ENCODE measurements at places on chromosomes 2 and 18.
A peak's percentile ranks its signal among the peaks of the same experiment; 100 is the strongest.

DNA sequence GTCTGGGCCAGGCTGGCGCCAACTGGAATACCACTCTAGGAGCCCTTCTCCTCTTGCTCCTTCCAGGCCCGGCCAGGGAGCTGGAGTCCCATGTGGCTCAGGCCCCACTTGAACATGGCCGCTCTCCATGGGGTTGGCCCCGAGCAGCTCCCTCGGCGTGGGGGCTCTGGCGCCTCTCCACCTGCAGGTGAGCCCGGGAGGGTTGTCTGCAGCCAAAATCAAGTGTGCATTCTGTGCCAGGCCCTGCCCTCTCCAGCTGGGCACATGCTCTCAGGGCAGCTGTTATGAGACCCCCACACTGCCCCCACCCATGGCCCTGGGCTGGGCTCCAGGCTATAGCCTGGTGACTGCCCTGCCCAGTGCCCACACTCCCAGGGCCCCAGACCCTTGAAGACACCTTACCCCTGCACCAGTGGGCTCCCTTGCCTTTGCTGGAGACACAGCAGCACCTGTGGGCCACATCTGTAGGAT lies 45.8 kb upstream of the HS6ST1 start:
- DNase-seq = no peak

- DNase-seq = no peak
These were observed 144.3 kb downstream of the DTNB start for GRCh38 chr2:25529034-25529433.

DNA sequence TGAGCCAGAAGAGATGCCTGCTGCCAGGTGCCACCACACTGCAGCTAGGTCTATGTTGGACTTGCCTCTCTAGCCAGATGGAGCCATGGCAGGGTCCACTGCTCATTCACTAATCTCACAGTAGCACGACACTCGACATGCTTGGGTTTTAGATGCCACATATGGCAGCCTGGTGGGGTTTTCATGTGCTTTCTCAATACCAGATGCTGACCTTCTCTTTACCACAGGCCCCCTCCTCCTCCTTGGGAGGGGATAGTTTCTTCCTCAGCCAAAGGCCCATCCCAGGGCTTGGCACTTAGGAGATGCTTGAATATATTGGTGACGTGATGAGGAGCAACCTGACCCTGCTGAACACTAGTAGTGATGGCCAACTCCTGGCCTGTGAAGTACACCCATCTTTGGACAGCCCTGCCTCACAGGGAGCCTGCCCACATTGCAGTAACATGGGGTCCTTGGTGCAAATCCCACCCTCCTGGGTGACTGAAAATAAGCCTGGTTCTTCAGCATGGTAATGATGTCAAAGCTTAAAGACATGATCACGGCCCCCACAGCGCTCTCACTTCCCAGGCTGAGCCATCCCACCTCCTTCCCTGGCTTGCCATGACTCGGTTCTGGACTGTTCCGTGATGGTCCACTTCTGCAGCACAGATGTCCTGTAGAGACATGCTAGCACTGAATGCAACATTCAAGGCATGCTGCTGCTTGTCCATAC lies 227.5 kb downstream of the SH3RF3 start:
- no peak for DNase-seq

- DNase-seq = no peak
These were observed 7.1 kb upstream of the NAPG start for GRCh38 chr18:10518595-10519255.

GRCh38 chr18:8643326-8643878 lies 34.2 kb downstream of the RAB12 start:
- DNase-seq = no peak

GRCh38 chr18:68738564-68738963 lies 23.7 kb upstream of the TMX3 start:
- DNase-seq = no peak

DNA sequence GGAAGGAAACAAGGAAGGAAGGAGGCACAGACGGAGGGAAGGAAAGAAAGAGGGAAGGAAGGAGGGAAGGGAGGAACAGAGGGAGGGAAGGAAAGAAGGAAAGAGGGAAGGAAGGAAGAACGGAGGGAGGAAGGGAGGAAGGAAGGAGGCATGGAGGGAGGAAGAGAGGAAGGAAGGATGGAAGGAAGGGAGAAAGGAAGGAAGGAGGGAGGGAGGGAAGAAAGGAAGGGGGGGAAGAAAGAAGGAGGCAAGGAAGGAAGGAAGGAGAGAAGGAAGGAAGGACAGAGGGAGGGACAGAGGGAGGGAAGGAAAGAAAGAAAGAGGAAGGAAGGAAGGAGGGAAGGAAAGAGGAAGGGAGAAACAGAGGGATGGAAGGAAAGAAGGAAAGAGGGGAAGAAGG lies 7.6 kb upstream of the ACOXL start:
- no peak for DNase-seq

DNA sequence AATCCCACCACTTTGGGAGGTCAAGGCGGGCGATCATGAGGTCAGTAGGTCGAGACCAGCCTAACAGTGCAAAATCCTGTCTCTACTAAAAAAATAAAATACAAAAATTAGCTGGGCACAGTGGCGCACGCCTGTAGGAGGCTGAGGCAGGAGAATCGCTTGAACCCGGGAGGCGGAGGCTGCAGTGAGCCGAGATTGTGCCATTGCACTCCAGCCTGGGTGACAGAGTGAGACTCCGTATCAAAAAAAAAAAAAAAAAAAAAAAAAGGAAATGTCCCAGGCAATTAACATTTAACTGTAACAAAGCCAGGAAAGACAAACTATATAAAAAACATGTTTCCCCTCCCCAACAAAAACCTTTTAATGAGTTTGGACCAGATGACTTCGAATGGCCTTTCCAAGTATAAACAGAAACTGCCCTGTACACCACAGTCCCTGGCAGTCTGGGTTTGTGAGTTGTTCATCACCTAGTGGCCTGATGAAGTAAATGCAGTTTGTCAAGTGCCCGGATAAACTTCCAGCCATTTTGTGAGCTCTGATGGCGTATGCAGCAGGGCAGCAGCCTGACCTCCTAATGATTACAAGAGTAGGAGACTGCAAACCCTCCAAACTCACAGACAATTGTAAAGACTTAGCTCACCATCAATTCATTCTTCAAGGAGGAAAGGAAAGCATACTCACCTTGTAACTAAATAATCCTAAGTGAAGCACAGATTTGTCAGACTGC lies 16.6 kb upstream of the PCBP1 start:
- peak; percentile 66 for DNase-seq

DNA sequence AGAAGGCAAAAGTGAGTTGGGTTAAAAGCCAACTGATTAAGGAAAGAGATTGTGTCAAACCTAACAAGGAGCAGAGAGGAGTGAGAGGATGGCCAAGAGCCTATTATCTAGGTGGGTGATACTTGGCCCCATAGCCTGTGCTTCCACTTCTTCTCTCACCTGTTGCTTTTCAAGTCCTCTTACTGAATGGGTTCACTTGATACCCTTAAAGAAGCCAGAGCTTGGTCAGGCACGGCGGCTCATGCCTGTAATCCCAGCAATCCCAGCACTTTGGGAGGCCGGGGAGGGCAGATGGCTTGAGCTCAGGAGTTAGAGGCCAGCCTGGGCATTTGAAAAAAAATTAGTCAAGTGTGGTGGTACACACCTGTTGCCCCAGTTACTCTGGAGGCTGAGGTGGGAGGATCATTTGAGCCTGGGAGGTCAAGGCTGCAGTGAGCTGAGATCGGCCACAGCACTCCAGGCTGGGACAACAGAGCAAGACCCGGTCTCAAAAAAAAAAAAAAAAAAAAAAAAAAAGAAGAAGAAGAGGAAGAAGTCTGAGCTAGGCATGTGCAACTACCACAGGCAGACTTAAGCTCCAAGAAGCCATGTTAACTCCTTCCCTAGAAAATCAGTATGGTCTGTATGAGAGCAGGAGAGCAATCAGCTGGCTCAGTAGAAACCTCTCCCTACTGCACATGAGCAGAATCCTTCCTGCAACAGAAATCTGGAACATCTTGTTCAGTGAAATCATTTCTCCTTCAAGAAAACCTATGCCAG lies 28.4 kb upstream of the ME2 start:
- no peak for DNase-seq

- no peak for DNase-seq
These were observed 29.2 kb downstream of the ATP6V1C2 start for GRCh38 chr2:10750610-10751009.

DNA sequence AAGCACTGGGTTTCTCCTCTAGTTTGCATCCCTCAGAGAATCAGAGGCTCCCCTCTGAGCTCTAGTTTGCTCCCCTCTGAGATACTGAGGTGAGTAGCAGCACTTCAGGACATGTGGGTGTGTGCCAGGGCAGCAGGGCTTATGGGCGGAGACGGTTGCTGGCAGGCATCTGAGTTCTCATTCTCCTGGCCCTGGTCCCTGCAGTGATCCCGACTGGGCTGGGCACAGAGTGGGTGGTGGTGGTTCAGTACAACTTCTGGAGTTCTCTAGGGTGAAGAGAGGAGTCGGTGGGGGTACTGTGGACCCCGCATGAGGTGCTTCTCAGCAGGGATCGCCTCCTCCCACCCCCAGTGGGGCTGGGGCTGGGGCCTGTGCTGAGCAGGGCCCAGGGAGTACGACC lies 47.9 kb downstream of the BOLA3 start:
- no peak for DNase-seq

- no peak for DNase-seq
These were observed 469.6 kb upstream of the MYT1L start for GRCh38 chr2:2800697-2801096.

DNA sequence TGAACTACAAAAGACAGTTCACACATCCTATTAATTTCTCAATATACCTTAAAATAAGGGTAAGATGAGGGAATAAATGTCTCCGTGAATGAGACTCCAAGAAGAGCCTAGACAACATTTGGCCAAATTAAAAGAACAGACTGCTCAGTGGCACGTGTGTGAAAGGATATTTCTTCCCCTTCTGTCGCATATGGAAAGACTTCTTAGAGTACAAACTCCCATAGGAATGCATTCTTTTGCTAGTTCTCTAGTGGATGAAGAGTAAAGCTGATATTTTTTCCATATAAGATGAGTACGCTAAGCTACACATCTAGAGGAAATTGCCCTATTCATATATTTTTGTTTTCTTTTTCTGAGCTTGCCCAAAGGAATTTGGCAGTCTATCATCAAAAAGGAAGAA lies 710.0 kb upstream of the ID2 start:
- no peak for DNase-seq

- no peak for DNase-seq
These were observed 205.5 kb upstream of the KCNH7 start for GRCh38 chr2:163044114-163044513.

GRCh38 chr2:128505575-128506526 lies 187.2 kb upstream of the HS6ST1 start:
- no peak for DNase-seq

DNA sequence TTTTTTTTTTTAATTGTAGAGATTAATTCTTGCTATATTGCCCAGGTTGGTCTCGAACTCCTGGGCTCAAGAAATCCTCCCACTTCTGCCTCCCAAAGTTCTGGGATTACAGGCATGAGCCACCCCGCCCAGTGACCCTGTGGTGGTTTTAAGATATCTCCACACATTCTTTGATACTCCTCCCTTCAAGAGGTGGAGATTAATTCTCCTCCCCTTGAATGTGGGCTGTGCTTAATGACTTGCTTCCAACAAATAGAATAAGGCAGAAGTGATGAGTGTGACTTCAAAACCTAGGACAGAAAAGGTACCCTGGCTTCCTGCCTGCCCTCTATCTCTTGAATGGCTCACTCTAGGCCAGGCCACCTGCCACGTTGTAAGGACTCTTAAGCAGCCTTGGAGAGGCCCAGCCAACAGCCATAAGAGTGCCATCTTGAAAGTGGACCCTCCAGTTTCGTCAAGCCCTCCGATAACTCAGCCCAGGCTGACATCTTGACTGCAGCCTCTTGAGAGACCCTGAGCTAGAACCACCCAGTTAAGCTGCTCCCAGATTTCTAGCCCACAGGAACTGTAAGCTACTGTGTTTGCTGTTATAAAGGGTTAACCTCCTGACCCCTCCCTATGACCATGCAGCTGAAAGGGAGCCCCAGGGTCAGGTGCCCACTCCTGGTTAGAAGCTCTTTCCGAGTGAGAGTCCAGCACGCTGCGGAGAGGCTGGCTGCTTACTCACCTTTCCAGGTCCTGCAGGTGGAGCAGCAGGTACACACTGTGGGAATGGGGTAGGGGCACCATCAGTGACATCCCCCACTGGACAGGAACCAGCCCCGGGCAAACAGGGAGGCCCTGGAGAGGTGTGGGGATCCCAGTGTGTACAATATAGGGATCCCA lies 27.6 kb downstream of the MRPL35 start:
- no peak for DNase-seq

GRCh38 chr2:24160761-24161160 lies 14.1 kb upstream of the FAM228A start:
- DNase-seq = no peak

- peak; percentile 89 for DNase-seq
These were observed 13.6 kb upstream of the ANKRD53 start for GRCh38 chr2:70964596-70965386.

DNA sequence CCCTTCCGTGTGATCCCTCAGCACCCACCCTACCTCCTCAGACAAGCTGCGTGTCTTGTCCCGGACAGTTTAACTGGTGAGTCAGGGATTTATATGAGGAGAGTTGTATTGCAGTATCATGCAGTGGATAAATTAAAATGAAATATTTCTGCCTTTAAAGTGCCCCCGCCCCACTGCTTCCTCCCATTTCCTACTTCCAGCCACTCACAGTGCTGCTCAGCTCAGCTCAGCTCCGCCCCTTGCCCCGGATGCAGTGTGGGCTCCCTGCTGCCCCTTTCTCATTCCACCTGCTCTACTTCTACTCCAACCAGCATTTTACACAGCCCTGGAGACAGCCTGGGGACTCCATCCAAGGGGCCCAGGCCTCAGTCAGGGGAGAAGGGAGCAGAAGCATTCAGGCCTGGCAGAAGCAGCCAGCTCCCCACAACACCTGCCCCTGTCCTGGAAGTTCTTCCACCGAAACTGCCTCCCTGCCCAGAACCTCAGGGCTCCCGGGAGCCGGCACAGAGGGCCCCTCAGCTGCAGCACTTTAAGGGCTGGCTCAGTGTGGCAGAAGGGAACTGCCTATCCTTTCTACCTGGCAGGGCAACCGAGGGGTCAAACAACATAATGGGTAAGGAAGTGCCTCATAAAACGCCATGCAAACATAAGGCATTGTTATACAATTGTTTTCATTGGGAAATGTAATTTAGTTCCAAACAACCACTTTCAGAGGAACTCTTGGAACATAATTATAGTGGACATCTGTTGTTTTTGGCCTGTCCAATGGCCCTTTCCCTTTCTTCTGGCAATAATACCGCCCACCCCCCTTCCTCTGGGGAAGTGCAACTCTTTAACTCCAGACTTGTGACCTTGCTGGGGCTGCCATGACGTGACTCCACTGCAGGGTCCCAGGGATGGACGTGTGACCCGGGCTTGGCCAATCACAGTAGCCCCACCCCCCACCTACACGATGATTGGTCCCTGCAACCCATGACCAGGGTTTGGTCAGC lies 102.3 kb downstream of the LIPG start:
- DNase-seq = no peak

DNA sequence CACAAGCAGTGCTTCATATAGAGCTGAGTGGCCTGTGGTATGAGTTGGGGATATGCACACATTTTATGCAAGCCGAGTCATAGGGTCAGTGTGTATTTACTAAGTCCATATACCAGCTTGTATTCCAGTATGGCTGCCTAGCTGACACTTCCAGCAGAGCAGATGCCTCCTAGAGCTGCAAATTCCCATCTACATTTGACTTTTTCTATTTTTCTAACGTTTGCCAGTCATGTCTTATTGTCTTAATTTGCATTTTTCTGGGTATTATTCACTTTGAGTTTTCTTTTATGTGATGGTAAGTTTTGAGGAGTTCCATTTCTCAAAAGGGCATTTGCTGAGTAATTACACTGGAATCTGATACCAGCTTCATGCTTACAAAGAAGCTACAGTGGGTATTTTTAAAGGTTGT lies 334.5 kb upstream of the CDH2 start:
- DNase-seq = no peak

Data from CD4-positive, alpha-beta T cell treated with Interleukin-6 for 4 hours (primary cell).